Suprapubic skin (tissue), 4 donors: ENCODE measurements at places on chromosomes 6 and 20.

DNA sequence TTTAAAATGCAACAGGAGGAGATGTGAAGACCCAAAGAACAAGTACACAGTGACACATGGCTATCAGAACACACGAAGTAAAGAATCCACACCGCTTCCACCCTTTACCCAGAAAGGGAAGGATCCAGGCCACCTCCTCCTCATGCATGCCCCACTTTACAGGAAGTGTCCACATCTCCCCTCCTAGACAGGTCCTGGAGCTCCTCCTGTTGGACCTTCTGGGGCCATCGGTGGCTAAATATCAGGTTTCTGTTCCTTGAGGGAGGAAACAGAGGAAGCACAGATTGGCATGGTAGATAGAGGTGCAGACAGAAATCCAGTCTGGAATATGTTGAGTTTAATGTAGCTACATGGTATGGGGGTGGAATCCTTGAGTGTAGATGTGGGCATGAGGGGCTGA lies 10.9 kb downstream of the NINL start:
- DNase-seq = no peak

GRCh38 chr6:150126641-150127291 lies 16.1 kb upstream of the PPP1R14C start:
- DNase-seq = no peak

DNA sequence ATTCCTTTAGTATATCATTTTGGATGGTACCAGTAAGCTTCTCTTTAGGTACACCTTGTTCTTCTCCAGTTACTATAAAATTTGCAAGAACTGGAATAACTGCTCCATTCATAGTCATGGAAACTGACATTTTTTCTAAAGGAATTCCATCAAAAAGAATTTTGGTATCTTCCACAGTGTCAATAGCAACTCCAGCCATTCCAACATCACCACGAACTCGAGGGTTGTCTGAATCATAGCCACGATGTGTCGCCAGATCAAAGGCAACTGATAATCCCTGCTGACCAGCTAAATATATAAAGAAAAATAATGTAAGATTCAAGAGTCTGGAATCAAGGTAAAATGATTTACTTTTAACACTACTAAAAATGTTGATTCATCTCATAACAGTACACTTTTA lies 5.3 kb downstream of the MMUT start:
- DNase-seq = no peak

GRCh38 chr6:106637051-106637716 lies 7.8 kb downstream of the QRSL1 start:
- DNase-seq = no peak

- no peak for DNase-seq
Observed at GRCh38 chr6:104612541-104612940, 247.2 kb downstream of the HACE1 start.

GRCh38 chr6:44263354-44264100 lies 1.8 kb downstream of the NFKBIE start:
- no peak for DNase-seq

- DNase-seq = no peak
Observed at GRCh38 chr20:43925801-43926200, 11.1 kb downstream of the TOX2 start.

GRCh38 chr6:111743360-111743759 lies 129.9 kb downstream of the FYN start:
- no peak for DNase-seq

DNA sequence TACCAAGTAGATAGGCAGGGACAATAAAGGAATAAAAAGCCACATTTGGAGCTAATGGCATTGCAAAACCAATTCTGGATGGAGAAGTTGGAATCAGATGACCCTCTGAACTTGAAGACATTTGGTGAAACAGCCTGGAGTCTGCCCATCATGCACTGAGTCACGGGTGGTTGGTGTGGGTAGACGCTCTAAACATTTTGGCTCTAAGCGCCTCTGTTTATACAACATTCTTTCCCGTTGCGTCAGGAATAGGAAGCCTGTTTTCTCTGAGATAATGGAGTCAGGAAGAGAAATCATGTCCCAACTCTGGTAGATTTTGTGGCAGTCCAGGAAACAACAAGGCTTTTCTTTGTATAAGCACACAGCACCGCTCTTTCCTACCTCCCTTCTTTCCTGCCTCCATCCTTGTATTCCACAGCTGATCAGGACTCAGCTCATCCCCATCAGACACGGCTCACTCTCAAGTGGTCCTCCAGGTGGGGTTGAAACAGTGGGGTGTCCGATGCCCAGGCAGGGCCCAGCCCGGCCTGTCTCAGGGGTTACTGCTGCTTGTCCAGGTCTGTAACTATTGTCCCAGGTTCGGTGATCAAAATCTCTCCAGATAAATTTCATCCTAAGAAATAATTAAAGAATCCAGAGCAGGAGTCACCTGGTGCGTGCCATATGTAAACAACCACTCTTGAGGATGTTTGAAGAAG lies 12.1 kb upstream of the RAMACL start:
- DNase-seq = no peak

DNA sequence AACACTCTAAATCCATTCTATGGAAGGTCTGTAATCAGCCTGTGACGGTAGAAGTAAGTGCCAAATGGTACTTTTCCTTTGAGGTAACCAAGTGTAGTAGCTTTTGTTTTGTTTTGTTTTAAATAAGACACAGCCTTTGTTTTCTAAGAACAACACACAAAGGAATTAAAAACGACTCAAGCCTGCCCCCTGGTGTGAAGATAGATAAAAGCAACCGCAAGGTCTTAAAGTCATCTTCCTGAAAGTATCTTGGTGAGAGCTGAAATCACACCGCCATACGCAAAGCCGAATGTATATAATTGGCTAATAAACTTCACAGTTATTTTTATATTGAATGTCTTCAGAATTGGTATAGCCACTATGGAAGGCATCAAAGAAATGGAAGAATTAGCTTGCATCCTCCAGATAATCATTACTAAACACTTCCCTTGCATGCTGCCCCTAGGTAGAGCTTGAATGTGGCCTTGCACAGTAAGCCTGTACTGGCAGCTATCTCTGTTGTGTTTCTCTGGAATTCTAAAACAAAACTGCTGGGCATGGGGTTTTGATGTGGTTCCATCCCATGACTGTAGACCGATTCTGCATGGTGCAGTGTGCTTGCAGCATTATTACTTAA lies 95.6 kb downstream of the LAMP5 start:
- no peak for DNase-seq

DNA sequence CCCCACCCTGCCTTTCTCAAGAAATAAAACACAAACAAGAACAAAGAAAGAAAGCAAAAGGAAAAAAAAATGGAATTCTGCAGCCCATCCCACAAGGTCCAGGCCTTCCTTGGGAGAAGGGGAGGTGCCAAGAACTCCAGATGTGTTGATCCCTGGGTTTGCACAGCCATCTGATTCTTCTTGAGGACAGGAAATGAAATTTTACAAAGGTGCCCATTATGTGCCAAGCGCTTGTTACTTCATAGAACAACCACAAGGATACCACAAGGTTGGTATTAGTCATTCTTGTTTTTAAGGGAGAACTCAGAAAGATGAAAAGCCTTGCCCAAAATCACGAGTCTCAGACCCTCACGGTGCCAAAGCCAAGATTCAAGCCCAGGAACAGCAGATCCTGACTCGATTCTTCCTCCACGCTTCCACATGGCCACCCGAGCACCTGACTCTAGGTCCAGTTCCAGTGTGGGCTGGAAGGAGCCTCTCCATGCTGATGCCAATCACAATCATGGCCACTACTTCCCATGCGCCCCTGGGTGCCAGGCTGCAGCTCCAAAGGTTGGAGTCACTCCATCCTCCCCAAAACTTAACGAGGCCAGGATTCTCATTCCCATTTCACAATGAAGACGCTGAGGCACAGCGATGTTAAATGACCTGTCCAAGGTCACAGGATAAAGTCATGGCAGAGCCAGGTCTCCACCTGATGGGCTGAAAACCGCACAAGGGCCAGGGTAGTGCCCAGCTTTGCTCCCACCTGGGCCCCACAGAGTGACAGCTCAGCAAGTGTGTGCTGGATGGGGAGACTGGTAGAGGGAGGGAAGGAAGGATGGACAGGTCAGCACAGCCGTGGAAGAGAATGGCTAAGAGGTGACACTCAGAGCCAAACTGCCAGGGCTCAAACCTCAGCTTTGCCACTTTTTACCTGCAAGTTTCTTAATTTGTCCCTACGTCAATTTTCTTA lies 66.7 kb upstream of the TOP1 start:
- no peak for DNase-seq

DNA sequence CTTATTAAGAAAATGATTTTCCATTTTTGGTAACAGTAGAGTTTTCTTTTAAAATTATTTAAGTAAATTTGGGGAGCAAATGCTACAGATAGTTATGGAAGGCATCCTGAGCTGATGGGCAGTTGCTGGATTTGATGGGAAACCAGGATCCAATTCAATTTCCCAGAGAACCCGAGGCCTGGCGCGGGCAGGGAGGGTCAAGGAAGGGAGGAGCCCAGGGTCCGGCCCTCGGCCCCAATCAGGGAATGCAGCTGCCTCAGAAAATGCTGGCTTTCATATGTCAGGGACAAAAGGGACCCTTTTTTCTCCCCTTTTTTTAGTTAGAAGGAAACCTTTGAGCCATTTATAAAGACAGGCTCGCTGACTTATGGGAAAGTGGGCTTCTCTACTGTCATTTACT lies 42.1 kb downstream of the CTCFL start:
- peak; percentile 31 for DNase-seq

DNA sequence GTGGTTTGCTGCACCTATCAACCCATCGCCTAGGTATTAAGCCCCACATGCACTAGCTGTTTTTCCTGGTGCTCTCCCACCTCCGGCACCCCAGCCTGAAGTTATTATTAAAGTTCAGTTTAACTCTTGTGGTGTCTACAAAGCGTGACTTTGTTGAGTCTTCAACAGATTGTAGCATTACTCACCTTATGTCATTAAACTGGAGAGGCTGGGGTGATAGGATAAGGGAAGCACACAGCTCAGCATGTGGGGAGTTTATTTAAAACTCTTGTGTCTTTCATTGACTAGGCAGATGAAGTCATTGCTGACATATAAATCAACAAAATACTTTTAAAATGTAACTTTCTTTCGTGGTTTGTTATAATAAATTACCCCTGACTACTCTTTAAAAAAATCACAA lies 84.7 kb upstream of the GCM1 start:
- no peak for DNase-seq

GRCh38 chr6:158337332-158337731 lies 25.1 kb downstream of the TULP4 start:
- DNase-seq = no peak

DNA sequence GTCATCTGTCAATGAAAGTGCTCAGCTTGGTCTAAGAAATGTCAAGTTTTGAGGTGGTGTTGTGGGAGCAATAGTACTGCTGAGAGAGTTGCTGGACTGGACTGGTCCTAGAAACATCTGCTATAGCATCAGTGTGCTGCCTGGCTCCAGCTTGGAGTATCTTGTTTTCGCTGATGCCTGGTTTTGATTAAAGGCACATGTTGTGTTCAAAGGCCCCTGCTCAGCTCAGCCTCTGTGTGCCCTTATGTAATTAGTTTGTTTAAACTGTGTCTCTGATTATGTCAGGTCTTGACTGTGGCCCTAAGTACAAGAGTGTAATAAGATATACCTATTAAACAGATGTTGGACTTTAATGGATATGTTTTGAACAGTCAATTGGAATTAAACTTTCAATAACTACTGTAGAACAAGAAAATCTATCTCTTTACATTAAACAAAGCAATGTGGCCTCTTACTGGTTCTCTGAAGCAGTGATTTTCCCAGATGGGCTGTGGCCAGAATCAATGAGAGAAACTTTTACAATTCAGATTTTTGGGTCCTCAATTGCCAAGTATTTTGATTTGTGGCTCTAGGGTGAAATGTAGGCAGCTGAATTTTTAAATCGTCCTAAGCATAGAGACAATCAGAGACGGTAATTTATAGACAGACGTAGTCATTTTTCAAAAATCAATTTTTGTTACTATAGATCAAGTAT lies 668.2 kb downstream of the DHX35 start:
- no peak for DNase-seq

DNA sequence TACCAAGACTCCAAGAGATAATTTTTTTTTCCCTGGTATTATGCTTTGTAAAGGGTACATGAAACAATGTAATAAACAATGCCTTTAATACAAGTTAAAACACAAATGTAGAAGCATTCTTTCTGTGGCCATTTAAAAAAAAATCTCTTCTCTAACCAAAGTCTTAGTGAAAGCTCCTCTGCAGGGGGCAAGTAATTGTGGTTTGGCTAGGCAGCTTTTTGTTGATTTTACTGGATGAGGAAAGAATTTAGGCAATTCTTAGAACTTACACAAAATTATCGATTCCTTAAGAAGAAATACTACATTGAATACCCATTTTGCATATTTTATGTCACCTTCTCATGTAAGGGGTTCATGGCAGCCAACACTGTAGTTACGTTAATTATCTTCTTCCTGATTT lies 12.4 kb downstream of the TFB1M start:
- no peak for DNase-seq

GRCh38 chr6:22643780-22644179 lies 74.4 kb downstream of the HDGFL1 start:
- DNase-seq = no peak

DNA sequence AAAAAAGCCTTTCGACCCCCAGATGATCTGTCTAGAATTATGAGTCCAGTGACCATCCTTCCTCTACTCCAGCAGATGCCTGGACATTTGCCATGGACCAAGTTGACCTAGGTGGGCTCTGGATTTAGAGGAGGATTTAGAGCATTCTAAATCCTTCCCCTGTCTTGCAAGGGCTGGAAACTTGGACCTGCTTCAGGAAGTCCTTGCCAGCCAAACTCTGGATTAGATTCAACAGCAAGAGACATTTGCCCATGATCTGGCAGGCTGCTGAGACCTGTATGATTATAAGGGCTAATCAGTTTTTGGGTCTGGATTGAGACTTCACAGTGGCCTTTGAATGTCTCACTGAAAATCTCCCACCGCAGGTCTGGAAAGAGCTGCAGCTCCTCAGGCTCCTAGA lies 13.1 kb upstream of the HDGFL1 start:
- no peak for DNase-seq

- DNase-seq = no peak
Observed at GRCh38 chr6:36975231-36976006, 10.6 kb downstream of the MTCH1 start.

DNA sequence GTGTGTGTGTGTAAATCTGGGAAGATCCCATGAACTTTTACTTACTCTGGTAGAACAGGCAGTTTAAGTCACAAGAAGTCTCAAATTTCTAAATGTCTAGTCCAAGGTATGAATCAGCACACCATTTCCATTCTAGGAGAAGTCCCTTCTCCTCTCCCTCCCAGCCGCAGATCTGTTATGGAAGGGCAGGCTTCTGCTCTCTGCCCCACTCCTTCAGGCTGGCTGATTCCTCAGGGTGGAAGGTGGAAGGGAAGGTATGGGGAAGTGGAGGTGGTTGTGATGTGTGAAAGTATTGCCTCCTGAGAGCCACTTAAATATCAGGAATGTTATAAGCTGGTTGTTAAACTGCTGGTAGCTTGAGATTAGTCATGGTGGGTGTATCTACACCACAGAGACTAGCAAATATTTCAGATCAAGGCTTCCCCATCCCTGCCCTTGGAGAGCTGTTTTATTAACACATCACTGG lies 44.5 kb upstream of the LAMA4 start:
- no peak for DNase-seq

DNA sequence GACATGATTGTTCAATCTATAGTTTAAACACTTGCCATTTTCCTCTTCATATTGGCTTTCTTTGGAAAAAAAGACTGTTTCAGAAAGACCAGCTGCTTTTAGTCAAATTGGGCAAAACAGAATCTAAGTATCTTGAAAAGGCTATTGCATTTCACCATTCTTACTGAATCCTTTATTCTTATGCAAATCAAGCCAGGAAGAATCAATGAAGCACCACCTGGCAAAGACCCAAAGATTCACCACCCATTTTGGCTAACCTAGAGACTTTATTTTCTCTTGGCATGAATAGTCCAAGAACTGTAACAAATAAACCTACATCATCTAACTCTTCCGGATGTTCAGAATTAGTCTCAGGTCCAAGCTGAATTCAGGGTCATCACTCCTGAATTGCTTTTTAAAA lies 71.3 kb upstream of the EYA4 start:
- no peak for DNase-seq
